ENCODE measurements at places on chromosomes 1 and 21.
A peak's percentile ranks its signal among the peaks of the same experiment; 100 is the strongest.

- DNase-seq = peak; percentile 64
Measured at GRCh38 chr1:7783178-7783711, 846 bp upstream of the PER3 start.

DNA sequence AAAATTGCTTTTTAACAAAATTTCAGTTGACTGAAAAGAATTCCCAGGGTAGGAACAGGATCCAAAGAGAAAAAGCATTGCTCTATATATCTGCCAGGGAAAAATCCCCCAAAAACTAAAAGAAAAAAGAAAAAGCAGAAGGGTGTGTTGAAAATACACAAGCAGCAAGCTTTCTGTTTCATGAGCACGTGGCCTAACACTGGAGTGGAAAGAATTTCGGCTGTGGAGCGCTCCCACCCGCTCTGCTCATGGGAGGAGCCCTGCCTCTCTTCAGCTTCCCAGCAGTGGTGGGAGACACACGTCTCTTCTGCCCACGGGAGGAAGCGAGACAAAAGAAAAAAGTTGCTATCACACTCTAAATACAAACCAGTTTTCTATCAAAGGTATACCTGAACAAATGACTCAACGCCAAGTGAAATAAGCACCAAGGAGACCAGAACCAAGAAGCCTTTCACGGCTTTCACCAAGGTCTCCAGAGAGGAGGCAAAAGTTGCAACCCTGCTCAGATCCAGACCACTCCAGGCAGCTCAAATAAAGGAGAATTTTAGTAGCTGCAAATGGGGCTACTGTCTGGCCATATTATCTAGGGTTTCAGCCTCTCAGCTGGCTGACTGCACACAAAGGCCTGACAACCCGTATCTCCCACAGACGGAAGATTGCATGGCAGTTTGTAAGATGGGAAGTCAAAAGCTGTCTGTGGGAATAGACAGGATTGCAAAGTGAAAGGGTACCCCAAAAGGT, 29.5 kb upstream of the ZNF496 start:
- DNase-seq = no peak

DNA sequence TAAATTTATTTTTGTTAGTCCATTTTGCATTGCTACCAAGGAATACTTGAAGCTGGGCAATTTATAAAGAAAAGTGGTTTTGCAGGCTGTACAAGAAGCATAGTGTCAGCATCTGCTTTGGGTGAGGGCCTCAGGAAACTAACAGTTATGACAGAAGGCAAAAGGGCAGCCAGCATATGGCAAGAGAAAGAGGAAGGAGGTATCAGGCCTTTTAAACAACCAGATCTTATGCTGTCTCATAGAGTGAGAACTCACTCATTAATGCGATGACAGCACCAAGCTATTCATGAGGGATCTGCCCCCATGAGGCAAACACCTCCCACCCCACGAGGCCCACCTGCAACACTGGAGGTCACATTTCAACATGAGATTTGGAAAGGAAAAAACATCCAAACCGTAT, 898.4 kb downstream of the KCNT2 start:
- no peak for DNase-seq

DNA sequence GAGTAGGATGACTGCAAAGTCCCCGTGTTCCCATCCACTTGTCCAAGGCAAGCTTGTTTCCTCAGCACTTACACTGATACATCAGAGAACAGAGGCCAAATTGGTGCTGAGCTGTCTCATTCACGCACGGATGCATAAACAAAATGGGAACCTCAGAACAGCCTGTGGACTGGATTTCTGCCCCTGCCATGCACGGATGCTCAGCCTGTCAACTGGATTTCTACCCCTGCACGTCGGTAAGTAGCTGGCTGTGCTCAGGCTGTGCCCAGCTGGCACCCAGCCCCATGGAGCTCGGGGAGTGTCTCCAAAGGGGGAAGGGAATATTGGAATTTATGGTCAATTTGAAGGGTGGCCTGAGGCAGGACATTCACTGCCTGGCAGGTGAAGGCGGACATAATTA, 40.8 kb upstream of the TMPRSS2 start:
- DNase-seq = no peak

DNA sequence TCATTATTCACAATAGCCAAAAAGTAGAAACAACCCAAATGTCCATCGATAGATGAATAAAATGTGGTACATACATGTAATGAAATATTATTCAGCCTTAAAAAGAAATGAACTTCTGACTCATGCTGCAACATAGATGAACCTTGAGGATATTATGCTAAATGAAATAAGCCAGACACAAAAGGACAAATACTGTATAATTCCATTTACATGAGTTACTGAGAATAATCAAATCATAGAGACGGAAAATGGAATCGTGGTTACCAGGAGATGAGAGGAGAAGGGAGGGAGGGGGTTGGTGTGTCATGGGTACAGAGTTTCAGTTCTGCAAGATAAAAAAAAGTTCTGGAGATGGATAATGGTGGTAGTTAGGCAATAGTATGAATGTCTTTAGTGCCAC, 184.1 kb downstream of the PSMG1 start:
- no peak for DNase-seq

GRCh38 chr1:180241716-180242544, 11.9 kb downstream of the LHX4 start:
- DNase-seq = no peak

GRCh38 chr1:65459397-65459768, 38.9 kb downstream of the LEPR start:
- DNase-seq = peak; percentile 25

GRCh38 chr1:221994274-221994698, 252.4 kb upstream of the DUSP10 start:
- DNase-seq = no peak

- no peak for DNase-seq
Measured at GRCh38 chr1:228144993-228145343, 4.8 kb upstream of the GJC2 start.

GRCh38 chr1:150410582-150411101, 46.7 kb downstream of the RPRD2 start:
- DNase-seq = no peak

DNA sequence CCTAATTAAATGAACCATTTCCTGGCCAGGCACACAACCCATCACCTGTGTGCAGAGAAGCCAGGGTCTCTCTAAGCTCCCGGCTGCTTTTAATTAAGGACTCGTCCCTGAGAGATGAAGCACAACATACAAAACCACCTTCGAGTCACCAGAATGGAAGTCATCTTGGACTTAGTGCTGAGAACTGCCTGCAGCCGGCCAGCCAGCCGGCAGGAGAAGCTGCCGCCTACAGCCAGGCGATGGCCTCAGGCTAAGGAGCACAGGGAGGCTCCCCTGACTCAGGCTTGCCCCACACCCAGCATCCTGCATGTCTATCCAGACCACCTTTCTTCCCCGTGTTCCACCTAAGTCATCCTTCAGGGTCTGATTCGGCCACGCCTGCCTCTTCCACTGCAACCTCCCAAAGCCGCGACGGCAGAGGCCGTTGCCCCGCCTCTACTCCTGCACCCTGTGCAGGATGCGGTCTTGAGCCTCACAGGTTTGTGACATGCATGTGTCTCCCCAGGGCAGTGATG, 83.6 kb downstream of the SLC66A1 start:
- no peak for DNase-seq

- no peak for DNase-seq
Measured at GRCh38 chr1:234718496-234719453, 108.8 kb upstream of the IRF2BP2 start.

GRCh38 chr21:16538936-16539440, 809.2 kb downstream of the USP25 start:
- no peak for DNase-seq

- DNase-seq = peak; percentile 87
Measured at GRCh38 chr1:99766378-99766800, at the start of gene FRRS1. Gene FRRS1, minus strand, starts transcription at chr1:99766635. Its CDS starts 17,867 bp downstream, at chr1:99748768.

DNA sequence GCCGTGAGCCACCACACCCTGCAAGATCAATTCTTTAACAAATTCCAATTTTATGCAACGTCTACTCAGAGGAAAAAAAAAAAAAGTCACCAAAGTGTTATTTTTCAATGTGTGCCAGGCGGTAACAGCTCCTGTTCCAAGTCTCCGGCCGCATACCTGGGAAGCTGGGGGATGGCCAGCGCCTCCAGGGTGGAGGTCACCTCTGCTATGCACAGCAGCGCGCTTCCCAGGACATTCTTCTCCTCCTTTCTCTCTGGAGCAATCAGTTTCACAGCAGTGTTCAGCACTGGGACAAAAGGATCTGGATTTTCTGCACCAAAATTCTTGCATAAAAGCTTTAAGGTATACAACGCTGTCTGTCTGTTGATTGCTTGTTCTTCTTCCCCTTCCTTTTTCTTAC, 34.3 kb downstream of the LGALS8 start:
- DNase-seq = no peak

DNA sequence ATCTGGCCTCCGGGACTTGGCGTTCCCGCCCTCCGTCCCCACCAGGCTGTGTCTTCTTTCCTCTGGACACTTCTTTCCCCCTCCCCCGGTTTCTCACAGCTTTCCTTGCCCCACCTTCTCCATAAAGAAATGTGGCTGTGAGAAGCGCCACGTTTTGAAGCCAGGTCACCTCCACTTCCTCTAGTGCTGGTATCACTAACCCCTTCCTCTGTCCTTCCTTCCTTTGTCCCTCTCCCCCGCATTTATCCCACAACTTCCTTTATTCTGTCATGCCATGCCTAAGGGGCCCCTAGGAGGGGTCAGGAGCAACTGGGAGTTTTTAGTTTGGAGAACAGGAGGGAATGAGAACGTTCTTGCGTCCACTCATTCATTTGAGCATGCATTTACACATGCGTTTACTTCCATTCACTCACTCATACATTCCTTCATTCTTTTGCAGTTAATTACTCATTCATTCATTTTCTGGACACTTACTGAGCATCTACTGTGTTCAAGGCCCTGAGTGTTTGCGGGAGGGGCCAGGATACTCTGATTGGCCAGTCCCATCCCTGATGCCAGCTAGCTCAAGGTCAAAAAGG, 5.0 kb upstream of the ACOT11 start:
- no peak for DNase-seq

DNA sequence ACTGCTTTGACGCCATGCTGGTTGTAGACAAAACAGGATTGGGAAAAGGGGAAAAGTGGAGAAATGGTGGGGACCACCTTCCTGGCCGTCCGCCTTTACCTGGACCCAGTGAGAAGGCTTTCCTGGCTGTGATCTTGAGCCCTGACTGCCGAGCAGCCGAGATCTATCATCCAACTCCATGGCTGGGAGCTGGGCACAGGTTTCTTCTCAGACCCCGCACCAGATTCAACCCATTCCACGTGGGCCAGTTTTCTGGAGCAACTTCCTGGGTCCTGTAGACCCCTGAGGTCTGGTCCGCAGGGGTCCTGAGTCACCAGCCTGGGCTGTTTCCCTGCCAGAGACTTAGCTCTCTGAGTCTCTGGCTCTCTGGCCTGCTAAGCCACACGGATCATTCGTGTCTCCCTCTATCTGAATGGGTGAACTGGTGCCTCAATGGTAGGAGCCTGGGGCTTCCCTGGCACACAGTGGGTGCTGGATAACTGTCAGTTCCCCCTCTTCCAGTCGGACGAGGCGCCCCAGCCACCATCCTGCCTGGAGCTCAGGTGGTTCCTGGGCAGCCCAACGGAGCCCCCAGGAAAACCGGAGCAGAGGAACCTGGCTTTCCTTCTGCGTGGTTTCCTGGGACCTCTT, 4.5 kb upstream of the NPHP4 start:
- DNase-seq = no peak

GRCh38 chr1:218473522-218473921, 128.4 kb downstream of the TGFB2 start:
- DNase-seq = no peak

- DNase-seq = no peak
Measured at GRCh38 chr1:241918879-241919278, 38.7 kb upstream of the BECN2 start.

GRCh38 chr1:21494196-21494595, 15.0 kb upstream of the ALPL start:
- DNase-seq = no peak

GRCh38 chr1:207335695-207336363, 14.4 kb downstream of the CD55 start:
- no peak for DNase-seq

DNA sequence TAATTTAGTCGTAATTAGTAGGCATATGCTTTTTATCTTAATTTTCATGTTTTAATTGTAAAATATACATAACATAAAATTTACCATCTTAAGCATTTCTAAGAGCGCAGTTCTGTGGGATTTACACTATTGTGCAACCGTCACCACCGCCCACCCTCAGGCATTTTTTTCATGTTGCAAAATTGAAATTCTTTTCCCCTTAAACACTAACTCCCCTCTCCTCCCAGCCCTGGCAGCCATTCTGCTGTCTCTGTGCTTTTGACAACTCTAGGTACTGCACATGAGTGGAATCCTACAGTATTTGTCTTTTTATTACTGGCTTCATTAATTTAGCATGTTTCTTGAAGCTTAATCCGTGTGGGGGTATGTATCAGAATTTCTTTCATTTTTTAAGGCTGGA, 7.8 kb downstream of the PIK3CD start:
- no peak for DNase-seq

- DNase-seq = no peak
Measured at GRCh38 chr1:213466541-213466940, 415.5 kb downstream of the RPS6KC1 start.

DNA sequence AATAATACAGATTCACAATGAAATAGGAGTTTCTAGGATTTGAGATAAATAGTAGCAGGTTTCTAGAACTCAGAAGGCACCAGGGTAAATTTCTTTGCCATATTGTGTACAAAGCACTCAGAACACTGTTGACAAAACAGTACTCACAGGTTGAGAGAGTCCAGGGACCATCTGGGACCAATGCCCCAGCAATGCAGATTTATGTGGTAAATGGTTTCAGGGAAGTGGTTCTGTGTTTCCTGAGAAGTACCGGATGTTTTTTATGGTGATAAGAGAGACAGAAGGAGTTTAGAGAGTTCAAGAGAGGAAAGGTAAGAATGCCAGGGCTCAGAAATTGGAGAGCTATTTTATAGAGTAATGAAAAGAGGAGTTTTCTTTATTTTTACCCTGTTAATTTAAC, 29.6 kb upstream of the DIPK1A start:
- no peak for DNase-seq

GRCh38 chr1:172354291-172355274, 65.9 kb upstream of the C1orf105 start:
- DNase-seq = no peak

DNA sequence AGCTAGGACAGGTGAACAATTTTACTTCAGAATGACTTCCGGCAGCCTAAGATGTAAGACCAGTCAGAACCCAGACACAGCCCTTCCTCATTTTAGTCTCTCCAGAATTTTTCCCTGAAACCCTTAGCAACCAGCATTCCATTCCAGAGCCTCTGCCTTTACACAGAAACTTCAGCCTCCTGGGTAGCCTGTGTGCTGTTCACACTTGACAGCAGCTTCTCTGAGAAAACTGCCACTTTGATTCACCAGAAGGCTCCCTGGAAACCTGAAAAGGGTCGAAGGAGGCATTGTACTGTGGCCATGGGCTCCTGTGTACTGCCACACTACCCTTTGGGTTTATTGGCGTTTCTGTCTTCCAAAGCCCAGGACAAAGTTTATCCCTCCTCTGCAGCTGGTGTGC, 17.4 kb downstream of the HYI start:
- no peak for DNase-seq

- no peak for DNase-seq
Measured at GRCh38 chr1:38293567-38293966, 247.0 kb upstream of the POU3F1 start.

DNA sequence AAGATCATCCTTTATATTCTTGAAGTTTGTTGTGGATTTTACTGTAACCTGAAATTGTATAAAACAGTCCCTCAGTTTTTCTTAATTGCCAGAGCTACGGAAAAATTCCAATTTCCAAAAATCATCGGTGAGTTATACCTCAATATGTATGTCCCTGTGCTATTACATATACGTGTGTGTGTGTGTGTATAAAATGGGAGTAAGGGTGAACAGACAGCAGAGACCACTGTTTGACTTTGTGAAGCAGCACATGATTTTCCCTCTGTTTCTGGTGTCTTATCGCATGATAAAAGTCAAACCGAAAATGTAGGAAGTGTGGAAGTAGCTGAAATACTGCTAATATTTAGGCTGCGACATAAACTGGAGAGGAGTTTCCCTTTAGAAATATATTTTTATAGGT, 1.2 kb downstream of the OR2T1 start:
- no peak for DNase-seq

All from HAP-1 (cell line).